Transverse colon (tissue), 4 donors: ENCODE measurements at places on chromosomes 1 and 21. TPM values are rescaled to one million over a fixed set of nuclear protein-coding genes. Genes with fewer than 3 reads are reported as not detected.

Gene LY9
- 1.9 TPM for total RNA-seq

Gene NTNG1
- not detected for total RNA-seq

Gene COL6A1
- total RNA-seq = 166 TPM

Gene S100A8
- total RNA-seq = not detected

Gene IFI16
- total RNA-seq = 16.0 TPM

Gene RAP1GAP
- total RNA-seq = 26.6 TPM

Gene DOP1B
- total RNA-seq = 65.9 TPM
